Non-pigmented ciliary epithelial cell (primary cell): ENCODE measurements at places on chromosomes 1 and 21.

DNA sequence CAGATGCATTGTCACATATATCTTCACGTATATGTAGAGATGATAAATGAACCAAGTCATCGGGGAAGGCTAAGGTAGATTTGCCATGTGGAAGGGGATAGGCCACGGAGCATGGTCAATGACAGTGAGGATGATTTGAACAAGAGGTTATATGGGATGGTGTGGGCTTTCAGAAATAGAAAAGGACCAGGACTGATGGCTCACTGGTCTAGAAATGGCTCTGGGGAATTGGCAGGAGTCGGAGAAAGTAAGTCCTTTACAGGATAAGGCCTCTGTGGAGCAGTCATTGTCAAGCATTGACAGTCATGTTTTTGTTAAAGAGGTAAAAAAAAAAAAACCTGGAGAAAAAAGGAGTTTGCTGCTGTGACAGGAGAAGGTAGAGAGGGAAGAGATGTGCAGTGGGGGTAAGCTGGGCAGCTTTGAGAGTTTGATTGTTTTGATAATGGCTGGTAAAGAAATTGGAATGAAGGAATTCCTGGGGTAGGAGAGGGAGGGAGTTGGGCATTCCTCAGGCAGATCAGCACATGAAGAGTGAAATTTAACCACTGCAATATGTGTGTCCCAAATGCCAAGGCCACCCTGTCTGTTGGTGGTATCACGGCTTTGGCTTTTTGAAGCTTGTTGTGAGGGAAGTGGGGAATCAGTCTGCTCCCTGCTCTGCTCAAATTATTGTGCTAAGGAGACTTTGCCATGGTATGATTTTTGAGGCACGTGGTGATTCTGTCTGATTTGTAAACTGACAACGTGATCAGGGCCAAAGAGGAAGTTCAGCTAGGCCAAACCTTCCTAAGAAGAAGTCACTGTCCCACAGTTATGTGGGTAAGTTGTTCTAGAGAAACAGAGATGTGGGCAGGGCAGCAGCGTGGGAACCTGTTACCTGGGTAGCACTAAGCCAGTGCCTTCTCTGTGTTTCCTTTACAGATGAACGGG is 26.0 kb downstream of the MACF1 start:
- no peak for DNase-seq

DNA sequence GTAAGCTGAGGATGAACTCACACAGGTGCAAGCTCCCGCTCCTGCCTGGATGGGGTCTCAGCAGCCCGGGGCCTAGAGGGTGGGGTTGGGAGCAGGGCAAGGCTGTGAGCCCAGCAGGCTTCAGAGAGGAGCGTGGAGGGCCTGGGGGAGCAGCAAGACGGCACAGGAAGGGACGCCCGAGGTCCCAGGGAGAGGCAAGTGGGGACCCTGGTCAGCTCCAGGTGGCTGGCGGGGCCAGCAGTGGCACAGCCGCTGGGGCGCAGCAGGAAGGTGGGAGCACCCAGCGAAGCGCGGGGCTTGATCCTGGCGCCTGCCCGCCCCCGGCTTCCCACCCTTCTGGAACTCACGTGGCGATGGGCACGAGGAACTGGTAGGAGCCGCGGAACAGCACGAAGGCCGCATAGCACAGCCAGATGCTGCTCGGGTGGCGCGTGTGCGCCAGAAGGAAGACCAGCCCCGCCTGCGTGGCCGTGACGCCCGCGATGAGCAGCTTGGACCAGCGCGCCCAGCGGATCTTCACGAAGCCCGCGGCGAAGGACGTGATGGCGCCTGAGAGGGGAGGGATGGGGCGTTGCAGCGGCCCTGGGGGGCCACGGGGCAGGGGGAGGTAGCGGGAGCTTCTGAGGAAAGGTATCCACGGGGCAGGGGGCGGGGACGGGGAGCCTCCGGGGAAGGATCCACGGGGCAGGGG is 11.7 kb downstream of the SLC19A1 start:
- no peak for DNase-seq

DNA sequence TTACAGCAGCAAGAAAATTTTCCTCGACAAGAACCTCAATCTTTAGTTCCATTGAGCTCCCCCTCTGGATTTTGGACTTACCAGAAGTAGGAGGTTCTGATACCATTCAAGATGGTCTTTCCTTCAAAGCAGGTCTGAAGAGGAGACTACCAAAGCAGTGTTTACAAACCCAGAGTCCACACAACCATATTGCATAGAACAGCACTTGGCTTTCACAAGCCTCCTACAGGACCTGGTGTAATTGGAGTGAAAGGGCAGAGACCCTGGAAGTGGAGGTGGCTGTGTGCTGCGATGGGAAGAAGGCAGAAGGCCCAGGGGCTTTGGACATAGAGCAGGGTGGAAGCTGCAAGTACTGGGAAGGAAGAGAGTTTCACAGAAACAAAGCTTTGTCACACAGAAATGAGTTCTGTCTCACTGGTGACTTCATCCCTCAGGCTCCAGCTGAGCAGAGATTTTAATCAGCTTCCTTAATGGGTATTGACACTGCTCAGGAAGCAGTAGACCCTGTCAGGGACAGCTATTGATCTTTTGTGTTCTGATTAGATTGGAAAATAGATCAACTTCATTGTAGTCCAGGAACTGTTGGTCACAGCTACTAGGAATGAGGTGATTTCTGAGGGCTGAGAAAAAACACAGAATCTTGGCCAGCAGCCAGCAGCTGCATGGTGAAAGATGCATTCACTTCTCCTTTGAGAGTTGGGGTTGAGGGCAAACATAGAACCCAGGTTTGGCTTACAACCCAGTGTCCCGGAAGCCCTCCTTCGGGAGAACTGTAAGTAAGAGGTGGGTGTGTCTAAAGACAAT is 124.0 kb downstream of the SYT2 start:
- DNase-seq = no peak

DNA sequence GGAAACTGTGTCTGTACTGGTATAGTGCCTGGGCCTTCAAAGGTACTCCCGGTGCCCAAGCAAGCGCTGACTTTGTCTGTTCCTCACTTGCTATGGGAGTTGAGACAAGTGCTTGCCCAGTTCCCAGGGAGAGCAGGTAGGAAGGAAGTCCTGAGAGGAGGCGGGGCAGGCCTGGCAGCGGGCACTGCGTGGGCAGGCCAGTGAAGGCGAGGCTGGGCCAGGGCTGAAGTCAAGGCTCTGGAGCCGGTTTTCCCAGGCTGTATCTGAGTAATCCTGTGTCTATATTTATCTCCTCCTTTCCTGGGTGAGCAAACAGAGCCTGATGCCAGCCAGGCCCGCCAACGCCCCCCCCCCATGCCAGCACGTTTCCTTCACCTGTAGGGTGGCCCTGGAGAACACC is 15.9 kb upstream of the EDN2 start:
- DNase-seq = no peak

DNA sequence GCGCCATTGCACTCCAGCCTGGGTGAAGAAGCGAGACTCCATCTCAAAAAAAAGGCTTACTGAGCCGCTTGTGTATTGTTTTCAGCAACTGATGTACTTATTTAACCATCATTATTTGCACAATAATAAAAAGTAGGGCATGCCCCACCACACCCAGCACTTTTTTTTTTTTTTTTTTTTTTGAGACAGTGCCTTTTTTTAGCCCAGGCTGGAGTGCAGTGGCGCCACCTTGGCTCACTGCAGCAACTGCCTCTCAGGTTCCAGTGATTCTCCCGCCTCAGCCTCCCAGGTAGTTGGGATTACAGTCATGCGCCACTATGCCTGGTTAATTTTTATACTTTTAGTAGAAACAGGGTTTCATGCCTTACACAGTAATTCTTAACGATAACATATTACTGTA is 12.2 kb upstream of the TRNAU1AP start:
- DNase-seq = no peak

GRCh38 chr1:46461809-46462448 is 27.7 kb upstream of the DMBX1 start:
- no peak for DNase-seq

DNA sequence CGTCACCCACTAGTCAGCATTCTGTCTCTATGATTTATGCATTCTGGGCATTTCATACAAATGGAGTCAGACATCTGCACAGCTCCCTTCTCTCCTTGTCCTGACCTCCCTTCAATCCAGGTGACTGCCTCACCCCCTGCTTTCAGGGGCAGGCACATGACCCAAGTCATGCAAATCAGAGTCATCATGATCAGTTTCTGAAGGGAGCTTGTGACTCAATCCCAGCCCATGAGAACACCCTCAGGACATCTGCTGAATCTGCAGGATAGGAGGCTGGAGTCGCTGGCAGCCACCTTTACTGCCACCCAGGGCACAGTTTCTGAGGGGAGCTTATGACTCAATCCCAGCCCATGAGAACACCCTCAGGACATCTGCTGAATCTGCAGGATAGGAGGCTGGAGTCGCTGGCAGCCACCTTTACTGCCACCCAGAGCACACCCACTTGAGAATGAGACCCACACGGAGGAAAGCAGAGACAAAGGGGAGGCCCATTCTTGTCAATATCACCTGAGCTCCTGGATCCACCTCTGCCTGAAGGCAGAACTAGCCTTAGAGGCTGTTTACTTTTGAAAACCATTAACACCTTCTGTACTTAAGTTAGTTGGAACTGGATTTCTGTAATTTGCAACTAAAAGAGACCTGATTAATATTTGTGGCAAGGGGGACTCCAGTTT is 62.3 kb upstream of the SLC25A33 start:
- DNase-seq = no peak

DNA sequence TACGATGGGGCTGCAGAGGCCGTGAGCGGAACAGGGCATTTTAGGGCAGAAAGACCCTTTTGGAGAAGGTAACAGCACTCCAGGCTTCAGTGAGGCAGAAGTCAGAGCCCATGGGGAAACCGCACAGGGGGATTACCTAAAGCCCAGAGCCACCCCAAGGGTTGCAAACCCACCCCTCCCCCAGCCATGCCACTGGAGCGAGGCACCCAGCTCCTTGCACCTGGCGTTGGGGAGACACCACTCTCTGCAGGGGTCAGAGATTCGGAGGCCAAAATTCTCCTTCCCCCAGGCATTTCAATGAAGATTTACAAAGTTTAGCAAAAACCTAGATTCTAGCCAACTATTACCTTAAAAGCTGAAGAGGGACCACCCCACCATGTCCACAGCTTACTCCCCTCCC is 38.4 kb upstream of the CCDC27 start:
- DNase-seq = no peak

GRCh38 chr1:64302971-64303370 is 99.5 kb downstream of the UBE2U start:
- DNase-seq = peak; percentile 60

GRCh38 chr1:22680726-22681125 is 27.7 kb downstream of the C1QB start:
- no peak for DNase-seq

- no peak for DNase-seq
These were observed 16.5 kb downstream of the TBX19 start for GRCh38 chr1:168297019-168297730.
